ENCODE measurements at places on chromosomes 3 and 15.

- no peak for DNase-seq
Measured at GRCh38 chr3:110021659-110022058, 684.3 kb upstream of the DPPA4 start.

- peak; percentile 81 for DNase-seq
Measured at GRCh38 chr3:11509173-11510000, 134.3 kb downstream of the VGLL4 start.

GRCh38 chr15:95227235-95227634, 995.9 kb downstream of the MCTP2 start:
- no peak for DNase-seq

- no peak for DNase-seq
Measured at GRCh38 chr3:127848131-127849129, 26.1 kb upstream of the MGLL start.

- DNase-seq = peak; percentile 12
Measured at GRCh38 chr15:42156243-42156922, at the start of gene PLA2G4F. Gene PLA2G4F (minus strand): TSS chr15:42156636. CDS start chr15:42156549, 87 bp downstream.

- no peak for DNase-seq
Measured at GRCh38 chr3:42078677-42079076, 12.5 kb upstream of the TRAK1 start.

- no peak for DNase-seq
Measured at GRCh38 chr3:36192901-36193300, 187.4 kb upstream of the STAC start.

DNA sequence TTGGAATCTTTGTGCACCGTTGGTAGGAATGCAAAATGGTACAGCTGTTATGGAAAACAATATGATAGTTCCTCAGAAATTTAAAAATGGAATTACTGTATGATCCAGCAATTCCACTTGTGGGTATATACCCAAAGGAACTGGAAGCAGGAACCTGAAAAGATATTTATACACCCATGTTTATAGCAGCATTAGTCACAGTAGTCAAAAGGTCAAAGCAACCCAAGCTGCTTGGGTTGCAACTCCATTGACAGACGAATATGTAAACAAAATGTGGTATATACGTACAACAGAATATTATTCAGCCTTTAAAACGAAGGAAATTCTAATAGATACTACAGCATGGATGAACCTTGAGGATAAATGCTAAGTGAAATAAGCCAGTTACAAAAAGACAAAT, 35.0 kb upstream of the CAPN3 start:
- DNase-seq = no peak

GRCh38 chr3:46460051-46460450, 4.7 kb downstream of the LTF start:
- DNase-seq = no peak

DNA sequence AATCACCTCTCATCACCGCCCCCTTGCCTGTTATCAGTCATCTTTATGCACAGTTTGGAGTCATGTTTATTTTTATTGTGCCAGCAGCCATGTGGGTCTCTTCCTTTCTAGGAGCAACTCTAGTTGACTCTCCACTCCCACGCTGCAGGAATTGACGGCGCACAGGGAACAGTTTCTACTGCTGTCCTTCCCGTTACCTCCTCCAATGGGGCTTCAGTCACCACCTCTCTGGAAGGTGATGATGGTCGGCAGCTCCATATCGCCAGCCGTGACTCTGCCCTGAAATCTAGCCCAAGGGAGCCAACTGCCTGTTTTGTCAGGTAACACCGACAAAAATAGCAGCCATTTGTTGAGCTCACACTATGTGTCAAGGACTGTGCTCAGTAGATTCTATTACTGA, 35.6 kb upstream of the FAM107A start:
- DNase-seq = no peak

DNA sequence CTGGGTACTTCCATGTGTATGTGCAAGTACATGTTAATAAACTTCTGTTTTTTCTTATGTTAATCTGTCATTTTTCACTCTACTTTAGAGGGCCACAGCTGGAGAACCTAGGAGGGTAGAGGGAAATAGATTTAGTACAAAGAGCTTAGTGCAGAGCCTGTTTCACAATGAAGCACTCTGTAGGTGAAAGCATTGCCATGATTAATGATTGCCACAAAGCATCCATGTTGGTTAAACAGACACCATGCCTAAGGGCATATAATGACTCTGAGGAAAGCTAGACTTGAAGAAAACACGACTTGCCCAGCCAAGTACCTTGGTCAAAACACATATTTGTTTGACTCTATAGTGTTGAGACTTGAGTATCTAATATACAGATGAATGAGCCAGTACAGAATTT, 338.4 kb downstream of the FHIT start:
- DNase-seq = peak; percentile 29

GRCh38 chr15:92884436-92885223, 15.5 kb upstream of the CHD2 start:
- peak; percentile 41 for DNase-seq

DNA sequence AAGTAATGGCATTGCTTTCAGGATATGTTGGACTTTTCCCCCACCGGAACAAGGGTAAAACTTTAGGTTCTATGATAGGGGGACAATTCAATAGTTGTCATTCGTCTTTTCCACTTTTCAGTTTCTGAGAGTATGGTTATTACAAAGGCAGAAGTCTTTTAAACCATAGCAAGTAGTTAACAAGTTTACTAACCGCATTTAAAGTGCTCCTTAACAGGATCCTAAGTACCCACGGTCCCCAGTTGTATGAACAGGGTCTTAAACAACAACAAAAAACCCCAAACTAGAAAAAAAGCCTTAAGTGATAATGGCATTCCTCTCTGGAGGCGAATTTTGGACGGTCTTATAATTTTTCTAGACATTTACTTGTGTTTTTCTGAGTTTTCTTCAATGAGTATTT, 831 bp downstream of the IFT57 start:
- DNase-seq = no peak

- DNase-seq = no peak
Measured at GRCh38 chr15:99507504-99508310, 58.1 kb upstream of the MEF2A start.

DNA sequence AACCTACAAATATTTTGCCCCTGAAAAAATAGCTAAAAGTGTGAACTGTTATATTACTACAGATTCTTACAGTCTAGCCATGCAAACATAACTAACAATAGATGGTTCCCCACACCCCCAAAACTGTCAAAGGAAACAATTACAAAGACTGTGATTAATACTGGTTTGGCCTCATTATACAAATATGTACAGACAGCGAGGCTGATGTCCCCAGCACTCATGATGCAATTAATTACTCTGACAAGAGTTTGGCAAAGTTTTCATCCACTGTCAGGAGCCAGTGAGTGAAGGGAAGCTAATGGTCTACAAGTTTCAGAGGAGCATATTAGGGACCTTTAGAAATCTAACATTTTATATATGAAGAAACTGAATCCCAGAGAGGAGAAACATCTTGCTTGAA, 61.0 kb downstream of the HMG20A start:
- no peak for DNase-seq

GRCh38 chr3:108662142-108662738, 72.7 kb downstream of the DZIP3 start:
- peak; percentile 21 for DNase-seq

DNA sequence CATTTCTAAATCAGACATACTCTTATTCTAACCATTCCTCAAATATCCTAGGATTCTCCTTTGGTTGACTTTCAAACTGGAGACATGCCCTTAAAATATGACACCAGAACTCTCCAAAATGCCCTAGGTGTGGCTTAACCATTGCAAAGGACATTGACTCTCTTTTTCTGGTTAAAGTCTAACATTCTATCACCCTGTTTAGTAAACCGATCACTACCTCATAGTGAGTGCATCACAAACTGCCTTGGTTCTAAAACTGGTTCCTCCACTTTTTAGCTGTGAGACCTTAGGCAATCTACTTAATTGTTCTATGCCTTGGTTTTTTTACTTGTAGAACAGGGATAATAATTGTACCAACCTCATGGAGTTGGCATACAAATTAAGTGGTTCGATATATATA, 224.3 kb downstream of the CDIN1 start:
- no peak for DNase-seq

GRCh38 chr3:132721479-132722164, 587 bp downstream of the NPHP3 start:
- DNase-seq = no peak

GRCh38 chr3:39349080-39349479, 19.6 kb downstream of the CCR8 start:
- no peak for DNase-seq

GRCh38 chr3:66504850-66505641, 4.2 kb upstream of the LRIG1 start:
- DNase-seq = peak; percentile 71

DNA sequence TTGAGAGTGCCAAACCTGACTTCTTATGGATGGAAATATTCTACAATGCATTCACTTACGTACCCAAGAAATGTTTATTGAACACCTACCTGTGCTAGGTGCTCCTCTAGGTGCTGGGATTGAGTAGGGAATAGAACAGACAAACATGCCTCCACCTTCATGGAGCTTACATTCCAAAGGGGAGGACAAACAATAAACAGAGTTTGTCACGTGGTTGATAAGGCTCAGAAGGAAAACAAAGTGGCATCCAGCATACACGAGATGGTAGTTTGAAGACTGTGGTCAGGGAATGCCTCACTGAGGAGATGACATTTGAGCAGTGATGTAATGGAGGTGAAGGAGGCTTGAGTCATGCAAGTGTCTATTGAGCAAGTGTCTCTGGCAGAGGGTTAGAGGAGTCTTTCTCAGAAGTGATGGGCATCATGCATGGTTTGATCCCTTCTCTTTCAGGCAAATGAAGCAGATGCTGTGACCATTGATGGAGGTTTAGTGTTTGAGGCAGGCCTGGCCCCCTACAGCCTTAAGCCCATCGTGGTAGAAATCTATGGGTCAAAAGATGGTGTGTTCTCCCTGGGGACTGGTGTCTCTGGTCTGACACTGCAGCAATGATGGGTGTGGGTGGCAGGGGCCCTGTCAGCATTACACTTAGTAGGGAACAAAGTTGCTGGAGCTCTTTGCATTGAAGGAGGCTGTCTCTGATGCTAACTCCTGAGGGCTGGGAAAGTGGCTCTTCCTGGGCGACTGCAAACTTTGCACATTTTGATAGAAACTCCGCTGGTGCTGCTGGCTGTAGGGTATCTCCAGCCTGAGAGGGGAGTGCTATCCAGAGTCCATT, 29.7 kb upstream of the TOPBP1 start:
- DNase-seq = no peak

DNA sequence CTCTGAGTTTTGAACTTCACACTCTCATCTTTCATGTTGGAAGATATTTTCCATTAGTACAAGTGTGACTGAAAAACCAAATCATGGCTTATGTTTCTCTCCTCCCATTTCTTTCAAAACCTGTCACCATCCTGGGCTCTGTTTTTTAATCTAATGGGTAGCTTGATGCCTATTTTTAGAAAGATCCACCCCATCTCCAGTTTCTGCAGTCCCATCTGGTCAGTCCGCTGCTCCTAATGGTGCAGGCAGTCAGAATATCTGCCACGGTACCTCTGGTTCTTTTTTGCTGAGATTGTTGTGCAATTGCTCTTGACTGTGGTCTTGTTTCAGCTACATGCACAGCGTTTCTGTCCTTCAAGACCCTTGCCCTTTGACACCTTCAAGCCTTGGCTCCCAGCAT, 240.9 kb upstream of the CADM2 start:
- no peak for DNase-seq

- no peak for DNase-seq
Measured at GRCh38 chr3:35594739-35595138, 44.6 kb upstream of the ARPP21 start.

GRCh38 chr15:60875681-60876080, 353.4 kb downstream of the RORA start:
- DNase-seq = no peak

GRCh38 chr3:140748903-140749302, 71.0 kb downstream of the TRIM42 start:
- no peak for DNase-seq

DNA sequence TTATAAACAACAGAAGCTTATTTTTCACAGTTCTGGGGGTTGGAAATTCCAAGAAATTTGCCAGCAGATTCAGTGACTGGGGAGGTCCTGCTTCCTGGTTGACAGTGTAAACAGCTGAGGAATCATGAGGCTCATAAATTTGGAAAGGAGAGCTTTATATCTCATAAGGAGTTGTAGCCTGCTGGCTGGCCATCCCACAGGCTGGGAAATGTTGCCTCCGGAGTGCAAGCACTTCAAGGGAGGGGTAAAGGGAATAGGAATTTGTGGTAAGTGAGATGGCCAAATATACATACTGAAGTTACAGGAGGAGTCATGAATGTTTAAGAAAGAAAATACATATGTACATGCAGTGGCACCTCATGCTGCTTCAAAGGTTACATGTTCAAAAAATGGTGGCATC, 217.2 kb upstream of the CBLB start:
- no peak for DNase-seq

DNA sequence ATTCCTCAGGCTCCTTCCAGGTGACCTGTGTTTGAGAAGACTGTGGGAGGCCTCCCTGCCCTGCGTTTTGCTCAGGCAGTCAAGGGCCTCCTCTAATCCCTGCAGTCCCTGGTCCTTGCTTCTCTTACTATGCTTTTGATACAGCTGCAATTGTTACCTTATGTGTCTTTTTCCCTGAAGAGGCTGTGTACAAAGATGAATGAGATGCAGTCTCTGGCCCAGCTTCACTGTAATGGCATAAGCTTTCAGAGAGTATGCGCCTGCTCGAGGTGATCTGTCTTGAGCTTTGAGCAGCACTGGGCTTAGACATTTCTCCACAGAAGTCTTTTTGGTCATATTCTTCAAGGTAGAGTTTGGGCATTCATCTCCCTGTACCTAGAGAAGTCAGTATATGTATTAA, 129.6 kb downstream of the AKAP13 start:
- DNase-seq = no peak

GRCh38 chr15:37876900-37877299, 57.5 kb upstream of the TMCO5A start:
- no peak for DNase-seq

DNA sequence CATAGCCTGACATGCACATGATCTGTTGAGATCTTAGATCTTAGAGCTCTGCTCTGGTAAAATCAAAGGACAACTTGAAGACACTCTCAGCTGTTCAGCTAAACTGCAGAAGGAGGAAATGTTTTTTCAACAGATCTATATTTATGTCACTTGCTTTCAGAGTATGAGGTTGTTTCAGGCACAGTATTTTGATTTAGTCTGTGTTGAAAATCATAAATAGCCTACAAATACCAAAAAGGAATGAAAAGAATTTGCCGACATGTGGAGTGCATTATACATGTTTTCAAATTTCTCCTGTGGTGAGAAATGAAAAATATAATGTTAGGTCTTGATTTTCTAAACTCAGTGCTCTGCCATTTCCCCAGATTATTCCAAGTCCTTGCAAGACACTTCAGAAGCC, 1118.4 kb downstream of the TBL1XR1 start:
- no peak for DNase-seq

DNA sequence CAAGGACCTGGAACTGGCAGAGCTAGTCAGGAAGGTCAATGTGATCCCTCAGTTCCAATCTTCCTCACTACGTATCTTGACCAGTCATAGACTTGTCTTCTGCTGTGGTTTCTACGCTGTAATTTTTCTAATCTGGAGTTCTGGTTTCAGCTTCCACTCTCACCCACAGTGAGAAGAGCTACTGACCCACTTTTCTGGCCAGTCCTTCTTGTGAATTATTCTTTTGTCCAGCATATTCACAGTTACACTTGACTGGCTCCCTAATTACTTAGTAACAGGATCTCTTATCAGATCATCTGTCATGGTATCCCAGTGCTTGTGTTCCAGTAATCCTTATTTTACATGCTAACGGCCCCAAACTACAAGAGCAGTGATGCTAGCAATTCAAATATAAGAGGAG, 72.4 kb upstream of the MME start:
- peak; percentile 12 for DNase-seq

GRCh38 chr3:185114756-185115155, 38.1 kb downstream of the C3orf70 start:
- no peak for DNase-seq
